Hepatocyte (in vitro differentiated cells): ENCODE measurements at places on chromosomes 2 and 18. TPM values are rescaled to one million over a fixed set of nuclear protein-coding genes. Genes with fewer than 3 reads are reported as not detected.

GRCh38 chr2:94273242-94273641 is 598.0 kb upstream of the TEKT4 start:
- no peaks in the 10 kb centered on the region for H3K4me1 ChIP-seq
- H3K4me3 ChIP-seq = no peak overlapping the region
- no peak overlapping the region for H3K27ac ChIP-seq
- DNase-seq = no peak

DNA sequence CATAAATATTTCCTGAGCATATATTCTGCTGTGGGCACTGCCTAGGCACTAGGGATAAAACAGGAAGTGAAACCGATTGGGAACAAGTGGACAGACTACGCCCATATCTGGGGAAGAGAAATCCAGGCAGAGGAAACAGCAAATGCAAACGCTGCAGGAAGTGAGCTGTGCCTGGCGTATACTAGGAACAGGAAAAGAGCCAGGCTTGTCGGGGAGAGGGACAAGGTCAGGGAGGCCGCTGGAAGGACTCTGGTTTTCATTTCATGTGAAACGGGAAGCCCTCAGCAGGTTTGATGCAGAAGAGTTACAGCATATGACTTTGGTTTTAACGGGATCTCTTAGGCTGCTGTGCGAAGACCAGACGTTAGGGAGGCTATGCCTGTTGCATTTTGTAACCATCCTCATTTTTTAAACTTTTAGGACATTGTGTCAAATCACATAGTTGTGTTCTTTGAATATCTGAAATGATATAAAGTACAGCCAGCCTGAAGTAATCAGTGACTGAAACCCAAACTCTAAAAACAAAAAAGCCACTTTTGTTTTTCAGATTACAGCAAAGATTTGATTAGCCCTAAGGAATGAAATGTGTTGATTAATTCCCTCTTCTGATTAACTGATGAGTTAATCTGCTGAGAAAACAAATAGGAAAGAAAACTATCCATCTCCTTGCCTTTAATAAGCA is 110.2 kb upstream of the PIEZO2 start:
- no peak for DNase-seq
- no peaks in the 10 kb centered on the region for H3K27me3 ChIP-seq
- H3K36me3 ChIP-seq = no peaks in the 10 kb centered on the region
- no peak overlapping the region for H3K4me3 ChIP-seq
- no peaks in the 10 kb centered on the region for H3K4me1 ChIP-seq
- H3K27ac ChIP-seq = no peak overlapping the region

GRCh38 chr2:203238292-203238703 is 520 bp upstream of the CYP20A1 start:
- H3K36me3 ChIP-seq = no peaks in the 10 kb centered on the region
- peak overlapping the region; percentile 96 for H3K27ac ChIP-seq

Gene PLGLB1
- polyA plus RNA-seq = 7.4 and 9.8 TPM in 2 replicates

Gene IL37
- polyA plus RNA-seq = not detected in 2 replicates

GRCh38 chr2:237361194-237362004 is 52.6 kb downstream of the COL6A3 start:
- H3K27ac ChIP-seq = no peak overlapping the region
- no peaks in the 10 kb centered on the region for H3K27me3 ChIP-seq
- no peak overlapping the region for H3K4me3 ChIP-seq
- no peaks in the 10 kb centered on the region for H3K36me3 ChIP-seq
- DNase-seq = no peak

DNA sequence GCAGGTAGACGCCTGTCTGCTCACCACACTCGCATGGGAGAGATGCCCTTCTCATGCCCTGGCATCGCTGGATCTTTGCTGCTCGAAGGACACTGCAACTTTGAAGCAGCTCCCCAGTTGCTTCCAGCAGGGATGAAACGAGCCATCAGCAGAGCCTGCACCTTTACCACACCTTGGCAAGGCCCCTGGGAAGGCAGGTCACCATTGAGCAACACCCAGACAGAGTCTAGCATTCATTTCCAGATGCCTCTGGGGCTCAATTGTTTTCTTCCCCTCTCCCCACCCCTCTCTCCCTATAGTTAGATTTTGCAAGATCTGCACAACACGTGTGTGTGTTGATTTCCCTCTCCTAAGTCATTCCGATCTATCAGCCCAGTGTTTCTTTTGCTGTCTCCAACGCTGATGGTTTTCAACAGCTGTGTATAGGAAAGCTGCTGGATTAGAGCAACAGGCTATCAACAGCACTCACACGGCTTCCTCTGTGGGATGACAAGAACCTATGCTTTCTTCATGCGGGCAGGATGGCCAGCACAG is 25.6 kb upstream of the INHBB start:
- no peak for DNase-seq
- no peaks in the 10 kb centered on the region for H3K4me1 ChIP-seq
- H3K27ac ChIP-seq = no peak overlapping the region
- H3K27me3 ChIP-seq = no peaks in the 10 kb centered on the region
- H3K36me3 ChIP-seq = no peaks in the 10 kb centered on the region
- H3K4me3 ChIP-seq = no peak overlapping the region

GRCh38 chr2:145038041-145038525 is 518.2 kb upstream of the ZEB2 start:
- H3K27ac ChIP-seq = no peak overlapping the region
- no peak for DNase-seq
- H3K36me3 ChIP-seq = no peaks in the 10 kb centered on the region
- H3K4me1 ChIP-seq = no peaks in the 10 kb centered on the region

Gene SCN2A
- 0.86 and 1.4 TPM in 2 replicates for polyA plus RNA-seq

DNA sequence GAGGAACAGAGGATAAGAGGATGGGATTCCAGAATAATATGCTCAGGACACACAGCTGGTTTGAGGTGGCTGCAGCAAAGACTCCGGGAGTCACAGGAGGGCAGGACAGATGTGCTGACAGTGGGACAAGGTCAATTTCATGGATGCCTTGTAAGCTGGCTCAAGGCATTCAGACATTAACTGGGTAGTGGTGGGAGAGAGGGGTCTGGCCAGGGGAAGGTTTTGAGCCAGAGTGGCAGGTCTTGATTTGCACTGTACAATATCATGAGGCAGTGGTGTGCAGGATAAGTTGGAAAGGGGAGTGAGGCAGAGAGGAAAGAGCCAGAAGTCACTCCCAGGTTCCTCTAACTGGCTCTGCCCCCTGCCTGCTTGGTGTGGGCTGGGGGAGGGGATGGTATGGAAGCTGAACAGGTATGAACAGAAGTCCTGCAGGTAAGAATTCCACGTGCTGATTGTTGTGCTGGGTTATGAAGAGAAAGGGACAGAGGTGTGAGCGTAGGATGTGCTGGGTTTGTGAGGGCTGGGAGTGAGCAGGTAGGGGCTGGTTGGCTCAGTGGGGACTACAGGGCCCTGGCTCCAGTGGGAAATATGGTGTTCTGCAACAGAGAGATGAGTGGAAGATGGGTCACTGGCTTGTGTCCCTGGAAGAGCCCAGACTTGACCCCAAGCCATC is 141.7 kb upstream of the COPS8 start:
- peaks cover 11% of the 10 kb centered on the region for H3K4me1 ChIP-seq
- no peak overlapping the region for H3K27ac ChIP-seq
- H3K27me3 ChIP-seq = no peaks in the 10 kb centered on the region
- DNase-seq = no peak
- no peaks in the 10 kb centered on the region for H3K36me3 ChIP-seq
- no peak overlapping the region for H3K4me3 ChIP-seq

GRCh38 chr18:47781561-47781960 is 148.9 kb downstream of the SMAD2 start:
- H3K36me3 ChIP-seq = no peaks in the 10 kb centered on the region
- no peak overlapping the region for H3K4me3 ChIP-seq
- H3K27me3 ChIP-seq = no peaks in the 10 kb centered on the region
- no peaks in the 10 kb centered on the region for H3K4me1 ChIP-seq
- H3K27ac ChIP-seq = no peak overlapping the region

GRCh38 chr18:38047820-38048219 is 482.2 kb upstream of the CELF4 start:
- no peak for DNase-seq
- peaks cover 4% of the 10 kb centered on the region for H3K4me1 ChIP-seq
- H3K4me3 ChIP-seq = no peak overlapping the region
- no peak overlapping the region for H3K27ac ChIP-seq

Gene LCT
- 0.51 and 1.0 TPM in 2 replicates for polyA plus RNA-seq

- no peaks in the 10 kb centered on the region for H3K36me3 ChIP-seq
- H3K27me3 ChIP-seq = no peaks in the 10 kb centered on the region
- H3K4me3 ChIP-seq = no peak overlapping the region
- DNase-seq = no peak
- no peak overlapping the region for H3K27ac ChIP-seq
- no peaks in the 10 kb centered on the region for H3K4me1 ChIP-seq
Measured at GRCh38 chr18:8400193-8400752, 209.0 kb upstream of the RAB12 start.

- DNase-seq = no peak
- H3K27me3 ChIP-seq = no peaks in the 10 kb centered on the region
- H3K36me3 ChIP-seq = no peaks in the 10 kb centered on the region
- H3K4me3 ChIP-seq = no peak overlapping the region
Measured at GRCh38 chr2:18214936-18215335, 336.5 kb downstream of the KCNS3 start.

DNA sequence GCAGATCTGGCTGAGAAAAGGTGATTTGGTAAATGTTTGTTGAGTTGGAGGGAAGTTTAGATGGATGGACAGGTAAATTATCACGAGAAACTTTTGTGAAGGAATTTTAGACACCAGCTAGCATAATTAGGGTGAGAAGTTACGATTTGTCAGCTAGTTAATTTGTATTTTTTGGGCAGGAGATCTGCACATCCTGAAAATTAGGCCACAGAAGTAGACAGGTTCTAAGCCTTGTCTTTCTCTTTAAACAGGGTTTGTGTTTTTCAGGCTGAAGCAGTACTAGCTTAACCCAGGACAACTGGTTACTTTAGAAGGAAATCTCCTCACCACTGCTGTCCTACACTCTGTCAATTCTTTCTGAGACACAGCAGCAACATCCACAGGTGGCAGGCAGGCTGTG is 49.1 kb downstream of the DDX1 start:
- no peak overlapping the region for H3K4me3 ChIP-seq
- H3K4me1 ChIP-seq = peaks cover 3% of the 10 kb centered on the region
- H3K27ac ChIP-seq = no peak overlapping the region
- no peaks in the 10 kb centered on the region for H3K27me3 ChIP-seq
- no peak for DNase-seq

Gene TSHZ1
- polyA plus RNA-seq = 8.5 and 12.7 TPM in 2 replicates

GRCh38 chr2:128273469-128274081 is 45.1 kb downstream of the HS6ST1 start:
- H3K36me3 ChIP-seq = no peaks in the 10 kb centered on the region
- no peak overlapping the region for H3K27ac ChIP-seq
- H3K4me3 ChIP-seq = no peak overlapping the region
- peaks cover 8% of the 10 kb centered on the region for H3K4me1 ChIP-seq
- no peaks in the 10 kb centered on the region for H3K27me3 ChIP-seq
- DNase-seq = no peak

DNA sequence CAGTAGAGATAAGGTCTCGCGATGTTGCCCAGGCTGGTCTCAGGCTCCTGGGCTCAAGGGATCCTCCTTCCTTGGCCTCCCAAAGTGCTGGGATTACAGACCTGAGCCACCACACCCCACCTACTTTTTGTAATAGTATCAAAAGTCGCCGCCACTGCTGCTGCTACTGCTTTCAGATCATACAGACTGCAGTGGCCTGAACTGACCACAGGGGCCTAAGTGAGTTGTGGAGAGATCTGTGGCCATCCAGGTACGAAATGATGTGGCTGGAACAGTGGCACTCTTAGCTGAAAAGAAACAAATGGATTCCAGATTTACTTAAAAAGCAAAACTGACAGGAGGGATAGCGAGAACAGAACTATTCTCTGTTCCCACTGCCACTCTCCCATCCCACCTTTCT is 32.9 kb upstream of the POMC start:
- peaks cover 5% of the 10 kb centered on the region for H3K4me1 ChIP-seq
- DNase-seq = no peak
- no peaks in the 10 kb centered on the region for H3K36me3 ChIP-seq
- H3K4me3 ChIP-seq = no peak overlapping the region
- no peaks in the 10 kb centered on the region for H3K27me3 ChIP-seq

Gene ITGB6
- 20.3 and 21.0 TPM in 2 replicates for polyA plus RNA-seq

Gene ADCYAP1
- polyA plus RNA-seq = 0.31 and 0.40 TPM in 2 replicates

DNA sequence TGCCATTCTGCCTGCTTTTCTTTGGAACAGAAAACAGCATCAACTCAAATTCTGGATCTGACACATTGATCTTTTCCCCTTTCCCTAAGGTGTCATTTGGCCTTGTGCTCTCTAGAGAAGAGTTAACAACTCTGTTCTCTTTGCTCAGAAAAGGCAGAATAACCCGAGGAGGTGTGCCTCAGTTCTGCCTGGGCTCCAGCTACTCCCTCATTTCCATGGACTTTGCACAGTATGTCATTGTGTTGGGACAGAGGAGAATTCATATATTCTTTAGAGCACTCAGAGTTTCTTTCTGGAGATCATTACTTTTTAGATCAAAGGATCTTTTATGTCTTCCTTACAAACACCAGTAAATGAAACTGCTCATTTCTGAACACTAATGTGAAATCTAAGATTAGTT is 249.1 kb downstream of the PHLPP1 start:
- H3K27me3 ChIP-seq = no peaks in the 10 kb centered on the region
- DNase-seq = no peak
- H3K4me3 ChIP-seq = no peak overlapping the region
- peaks cover 6% of the 10 kb centered on the region for H3K4me1 ChIP-seq

DNA sequence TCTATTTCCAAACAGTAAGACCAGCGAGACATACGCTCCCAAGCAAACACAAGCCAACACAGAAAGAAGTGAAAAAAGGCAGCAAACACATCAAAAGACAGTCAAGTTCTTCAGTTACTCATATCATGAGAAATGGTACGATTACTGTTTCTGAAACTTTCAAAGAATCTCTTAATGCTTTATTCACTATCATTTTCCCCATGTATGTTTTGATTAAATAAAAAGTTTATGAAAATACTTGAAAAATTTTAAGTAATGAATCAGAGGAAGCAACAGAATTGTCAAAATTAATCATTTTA is 114.9 kb downstream of the HDAC4 start:
- no peak overlapping the region for H3K4me3 ChIP-seq
- H3K36me3 ChIP-seq = no peaks in the 10 kb centered on the region
- no peak overlapping the region for H3K27ac ChIP-seq
- DNase-seq = no peak
- no peaks in the 10 kb centered on the region for H3K27me3 ChIP-seq
- H3K4me1 ChIP-seq = peaks cover 44% of the 10 kb centered on the region

Gene MYO1B
- polyA plus RNA-seq = 36.7 and 43.4 TPM in 2 replicates

DNA sequence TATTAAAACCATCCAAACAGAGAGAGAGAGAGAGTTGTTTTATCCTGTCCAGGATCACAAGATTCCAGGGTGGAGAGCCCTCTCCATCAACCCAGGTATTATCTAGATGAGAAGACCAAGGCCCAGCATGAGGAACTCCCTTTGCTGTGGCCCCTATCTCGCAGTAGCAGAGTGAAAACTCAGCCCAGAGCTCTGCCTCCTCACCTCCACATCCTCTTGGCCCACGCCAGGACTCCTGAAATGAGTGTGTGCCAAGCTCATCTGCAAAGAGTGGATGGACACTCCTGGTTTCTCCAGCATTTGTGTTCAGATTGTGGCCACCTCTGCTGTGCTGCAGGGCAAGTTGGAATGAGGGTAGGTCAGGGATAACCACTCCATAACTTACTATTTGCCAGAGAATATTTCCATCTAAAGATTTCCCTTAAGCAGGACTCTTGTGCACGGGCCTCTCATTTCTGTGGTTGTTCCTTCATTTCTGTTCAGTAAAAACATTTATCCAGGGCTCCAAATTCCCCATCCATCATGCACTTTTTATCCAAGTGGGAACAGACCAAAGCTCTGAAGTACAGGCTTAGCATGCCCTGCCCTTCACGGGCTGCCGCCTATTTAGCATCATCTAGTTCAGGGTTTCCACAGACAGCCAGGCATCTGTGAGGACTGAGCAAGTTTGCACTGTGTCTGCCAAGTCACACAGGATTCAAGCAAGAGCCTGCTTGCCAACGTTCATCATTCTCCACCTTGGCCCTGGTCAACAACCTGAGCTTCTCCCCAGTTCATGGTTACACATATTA is 583.2 kb upstream of the ID2 start:
- H3K27ac ChIP-seq = no peak overlapping the region
- peaks cover 21% of the 10 kb centered on the region for H3K4me1 ChIP-seq
- H3K27me3 ChIP-seq = no peaks in the 10 kb centered on the region
- no peaks in the 10 kb centered on the region for H3K36me3 ChIP-seq
- H3K4me3 ChIP-seq = no peak overlapping the region

Gene PPM1G
- 65.7 and 71.0 TPM in 2 replicates for polyA plus RNA-seq
